Anterior cingulate cortex (tissue), 58 donors: ENCODE measurements at places on chromosomes 5 and 9.

DNA sequence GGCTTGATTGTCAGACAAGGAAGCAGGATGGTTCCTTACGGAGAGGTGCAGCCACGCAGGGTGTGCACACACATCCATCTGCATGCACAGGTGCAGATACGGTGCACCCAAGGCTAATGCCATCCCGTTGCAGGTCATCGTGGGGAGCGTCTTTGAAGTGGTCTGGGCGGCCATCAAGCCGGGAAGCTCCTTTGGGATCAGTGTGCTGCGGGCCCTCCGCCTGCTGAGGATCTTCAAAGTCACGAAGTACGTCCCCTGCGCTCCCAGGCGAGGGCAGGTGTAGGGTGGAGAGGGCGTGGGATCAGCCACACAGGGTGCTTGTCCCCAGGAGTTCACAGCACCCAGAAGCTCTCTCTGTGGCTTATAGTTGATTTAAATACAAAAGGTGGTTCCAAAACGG is 106.4 kb downstream of the CACNA1B start:
- no peak for DNase-seq

DNA sequence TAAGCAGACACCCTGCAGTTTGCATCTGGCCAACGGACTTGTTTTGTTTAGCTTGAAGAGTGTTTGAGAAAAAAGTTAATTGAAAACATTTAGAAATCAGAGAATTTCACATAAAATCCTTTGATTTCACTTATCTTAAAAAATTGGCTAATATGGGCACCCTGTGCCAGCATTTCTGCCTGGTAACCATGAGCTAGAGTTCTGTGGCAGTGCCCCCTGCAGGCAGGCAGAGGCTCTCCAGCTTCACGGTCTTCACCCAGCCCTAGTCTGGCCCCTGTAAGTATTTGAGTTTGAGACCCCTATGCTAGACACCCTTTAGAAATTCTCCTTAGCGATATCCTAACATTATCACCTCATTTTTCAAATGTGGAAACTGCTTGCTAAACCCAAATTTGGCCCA is 18.8 kb upstream of the FANCC start:
- DNase-seq: no peak

DNA sequence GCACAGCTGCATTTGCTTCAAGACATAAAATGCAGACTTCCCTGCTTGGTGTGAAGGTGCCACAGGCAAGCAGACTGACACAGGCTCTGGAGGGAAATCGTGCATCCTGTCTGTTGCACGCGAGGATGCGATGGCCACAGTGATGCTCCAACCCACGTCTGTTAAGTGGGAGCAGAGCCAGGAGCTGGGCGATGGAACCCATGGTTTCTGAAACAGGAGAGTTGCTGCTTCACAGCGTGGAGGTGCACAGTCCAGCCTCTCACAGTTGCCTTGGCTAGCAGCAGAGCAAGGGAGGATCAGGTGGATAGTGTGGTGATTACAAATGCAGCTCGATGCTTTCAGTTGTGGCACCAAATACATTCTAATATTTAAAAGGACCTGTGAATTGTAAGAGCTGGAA is 108.8 kb downstream of the TENT4A start:
- DNase-seq: no peak

- DNase-seq: no peak
Observed at GRCh38 chr9:3467593-3468219, 58.1 kb downstream of the RFX3 start.

- no peak for DNase-seq
Observed at GRCh38 chr9:74953235-74953751, 581 bp upstream of the C9orf40 start.

DNA sequence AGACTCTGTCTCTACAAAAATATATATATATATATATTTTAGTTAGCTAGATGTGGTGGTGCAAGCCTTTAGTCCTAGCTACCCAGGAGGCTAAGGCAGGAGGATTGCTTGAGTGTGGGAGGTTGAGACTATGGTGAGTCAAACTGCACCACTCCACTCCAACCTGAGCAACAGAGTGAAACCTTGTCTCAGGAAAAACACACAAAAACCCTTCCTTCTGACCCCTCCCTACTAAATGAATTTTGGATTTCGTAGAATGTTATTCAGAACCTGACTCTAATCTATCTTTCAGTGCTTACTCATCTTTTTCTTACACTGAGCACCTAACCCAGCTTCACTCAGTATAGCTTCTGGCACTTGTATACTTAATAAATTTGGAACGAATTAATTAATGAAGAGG is 35.2 kb upstream of the IL7R start:
- DNase-seq: no peak

DNA sequence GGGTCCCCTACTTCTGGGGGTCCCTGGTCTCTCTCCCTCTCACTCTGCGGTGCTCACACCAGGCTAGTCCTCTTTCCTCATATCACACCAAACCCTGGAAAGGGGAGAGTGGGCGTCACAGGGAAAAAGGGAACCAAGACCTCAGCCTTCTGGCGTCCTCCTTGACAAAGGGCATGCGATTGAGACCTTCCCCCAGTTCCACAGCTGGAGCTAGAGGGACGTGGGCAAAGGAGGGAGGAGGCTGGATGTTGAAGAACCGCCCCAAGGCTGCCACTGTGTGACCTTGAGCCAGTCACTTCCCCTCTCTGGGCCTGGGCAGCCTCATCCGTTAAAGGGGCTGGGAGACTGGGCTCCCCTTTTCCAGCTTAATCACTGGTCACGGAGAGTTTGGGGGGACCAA is 18.5 kb upstream of the TOR2A start:
- DNase-seq: no peak

DNA sequence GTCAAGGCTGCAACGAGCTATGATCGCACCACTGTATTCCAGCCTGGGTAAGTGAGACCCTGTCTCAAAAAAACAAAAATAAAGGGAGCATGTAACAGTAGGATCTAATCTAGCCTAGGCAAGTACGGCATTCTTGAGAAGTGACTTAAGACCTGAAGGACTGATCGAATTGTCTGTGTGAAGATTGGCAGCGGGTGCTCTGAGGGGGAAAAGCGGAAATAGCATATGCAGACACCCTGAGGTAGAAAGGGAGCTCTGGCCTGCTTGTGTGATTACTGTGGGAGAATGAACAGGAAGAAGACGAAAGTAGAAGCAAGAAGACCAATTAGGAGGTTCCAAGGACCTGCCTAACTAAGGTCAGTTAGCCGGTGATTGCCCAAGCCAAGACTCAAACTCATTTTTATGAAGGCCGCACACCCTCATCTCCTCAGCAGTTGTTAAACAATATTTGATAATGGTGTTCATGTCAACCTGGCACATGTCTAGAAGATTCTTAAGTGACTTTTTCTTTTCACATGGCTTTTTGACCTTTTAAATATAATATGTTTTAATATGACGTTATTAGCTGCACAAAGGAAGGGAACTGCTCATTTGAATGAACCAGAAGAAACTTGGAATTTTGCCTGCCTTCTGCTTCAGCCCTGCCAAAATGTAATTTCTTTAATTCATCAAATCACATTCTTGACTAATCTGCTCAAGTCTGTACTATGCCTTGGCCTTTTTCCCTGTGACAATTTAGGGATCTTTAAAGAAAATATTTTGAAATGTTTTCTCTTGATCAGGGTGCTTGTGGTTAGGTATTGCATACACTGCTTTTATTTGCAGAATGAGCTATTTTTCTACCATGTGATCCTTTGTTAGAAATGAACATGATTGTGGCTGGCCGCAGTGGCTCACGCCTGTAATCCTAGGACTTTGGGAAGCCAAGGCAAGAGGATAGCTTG is 289.2 kb upstream of the DMRT1 start:
- no peak for DNase-seq

- peak; percentile 28 for DNase-seq
Observed at GRCh38 chr9:6788162-6789016, 30.6 kb downstream of the KDM4C start.

- no peak for DNase-seq
Observed at GRCh38 chr5:1823381-1824034, 22.3 kb downstream of the NDUFS6 start.

DNA sequence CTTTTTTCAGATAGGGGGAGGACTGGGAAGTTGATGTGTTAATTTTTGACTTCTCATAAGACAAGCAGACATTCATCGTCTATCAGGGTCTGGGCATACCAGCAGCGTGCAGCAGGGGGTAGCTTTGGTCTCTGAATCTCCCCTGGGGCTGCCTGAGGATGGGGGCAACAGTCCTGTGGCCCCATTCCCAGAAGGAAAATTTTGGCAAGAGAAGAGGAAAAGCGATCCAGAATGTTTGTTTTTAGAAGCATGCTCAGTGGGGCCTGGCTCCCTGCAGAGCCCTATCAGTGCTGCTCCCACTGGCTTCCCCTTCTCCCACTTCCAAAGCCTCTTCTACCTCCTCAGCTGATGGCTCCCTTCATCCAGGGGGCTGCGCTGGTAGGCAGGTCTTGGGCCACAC is 194.8 kb upstream of the IL12B start:
- DNase-seq: no peak

GRCh38 chr9:125176636-125177035 is 13.0 kb downstream of the PPP6C start:
- no peak for DNase-seq

DNA sequence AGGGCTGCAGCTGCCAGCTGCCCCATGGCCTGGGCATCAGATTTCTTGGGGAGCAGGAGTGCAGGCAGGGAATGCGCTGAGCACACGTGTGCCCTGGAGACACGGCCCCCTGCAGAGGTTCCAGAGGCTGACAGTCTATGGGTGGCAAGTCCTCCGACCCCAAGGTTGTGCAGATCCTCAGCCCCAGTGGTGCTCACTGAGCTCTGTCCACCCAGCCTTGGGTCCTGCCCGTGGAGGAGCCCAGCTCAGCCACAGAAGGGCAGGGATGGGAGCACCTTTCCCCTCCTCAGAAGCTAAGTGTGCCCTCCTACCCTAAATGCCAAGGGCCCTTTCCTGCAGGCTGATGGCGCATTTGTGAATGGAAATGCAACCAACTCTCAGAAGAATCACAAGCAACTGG is 341.0 kb downstream of the IRX2 start:
- no peak for DNase-seq

DNA sequence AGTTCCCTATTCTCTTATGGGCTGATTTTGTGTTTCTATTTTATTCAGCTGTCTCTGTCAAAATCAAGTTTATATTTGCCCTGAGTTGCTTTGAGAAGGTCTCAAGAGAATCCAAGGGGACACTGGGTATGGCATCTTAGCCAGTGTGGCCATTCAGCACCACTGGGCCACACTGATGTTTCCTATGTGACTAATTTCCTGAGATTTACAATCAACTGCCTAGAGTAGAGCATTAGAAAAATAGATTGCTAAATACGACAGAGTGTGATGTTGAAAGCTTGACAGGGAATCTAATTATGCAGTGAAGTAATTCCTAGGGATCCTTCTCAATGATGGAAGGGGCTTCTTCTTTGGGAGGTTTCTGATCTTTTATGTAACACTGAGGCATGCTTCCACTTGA is 141.7 kb downstream of the SV2C start:
- no peak for DNase-seq

DNA sequence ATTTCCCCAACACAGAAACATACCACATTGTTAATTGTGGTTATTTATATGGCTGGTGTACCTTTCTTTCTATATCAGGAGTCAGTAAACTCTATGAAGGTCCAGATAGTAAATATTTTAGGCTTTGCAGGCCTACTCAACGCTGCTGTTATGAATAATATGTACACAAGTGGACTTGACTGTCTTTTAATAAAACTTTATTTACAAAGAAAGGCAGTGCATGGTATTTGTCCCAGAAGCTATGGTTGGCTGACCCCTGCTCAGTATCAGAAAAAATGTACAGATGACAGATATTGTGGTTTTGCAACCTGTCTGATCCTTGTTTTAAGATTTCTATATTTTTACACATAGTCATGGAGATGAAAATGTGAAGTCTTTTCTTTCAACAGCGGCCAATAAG is 5.7 kb downstream of the MTRR start:
- DNase-seq: no peak

DNA sequence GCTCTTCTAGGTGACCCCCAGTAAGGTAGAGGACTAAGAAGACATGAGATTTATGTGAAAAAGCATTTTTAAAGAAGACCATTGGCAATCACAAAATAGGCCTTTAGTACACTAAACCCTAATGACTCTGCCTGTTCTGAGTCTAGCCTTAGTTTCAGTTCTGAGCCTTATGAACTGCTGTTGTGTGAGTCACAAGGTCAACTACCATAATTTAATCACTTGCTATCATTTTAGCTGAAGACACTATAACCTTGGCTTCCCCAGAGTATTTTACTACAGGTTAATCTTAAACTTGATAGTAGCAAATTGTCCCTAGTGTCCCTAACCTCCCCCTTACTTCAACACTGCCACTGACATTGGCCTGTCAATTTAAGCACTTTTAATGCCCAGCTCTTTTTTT is 34.4 kb downstream of the APC start:
- no peak for DNase-seq

DNA sequence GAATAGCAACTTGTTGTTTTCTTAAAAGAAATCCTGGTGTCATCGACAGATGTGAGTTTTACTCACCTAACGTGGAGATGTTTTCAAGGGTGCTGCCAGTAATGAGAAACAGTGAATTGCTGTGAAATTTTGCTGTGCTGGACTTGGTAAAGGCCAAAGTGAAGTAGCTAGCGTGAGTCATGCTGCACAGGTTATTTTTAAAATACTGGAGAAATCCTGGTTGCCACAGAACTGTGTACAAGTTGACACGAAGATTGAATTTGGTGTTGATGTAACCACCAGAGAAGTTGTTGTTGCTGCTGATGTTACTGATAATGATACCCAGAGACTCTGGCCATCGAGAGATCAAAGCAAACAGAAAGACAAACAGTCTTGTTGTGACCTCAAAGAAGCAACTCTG is 187.9 kb upstream of the NFIL3 start:
- no peak for DNase-seq

DNA sequence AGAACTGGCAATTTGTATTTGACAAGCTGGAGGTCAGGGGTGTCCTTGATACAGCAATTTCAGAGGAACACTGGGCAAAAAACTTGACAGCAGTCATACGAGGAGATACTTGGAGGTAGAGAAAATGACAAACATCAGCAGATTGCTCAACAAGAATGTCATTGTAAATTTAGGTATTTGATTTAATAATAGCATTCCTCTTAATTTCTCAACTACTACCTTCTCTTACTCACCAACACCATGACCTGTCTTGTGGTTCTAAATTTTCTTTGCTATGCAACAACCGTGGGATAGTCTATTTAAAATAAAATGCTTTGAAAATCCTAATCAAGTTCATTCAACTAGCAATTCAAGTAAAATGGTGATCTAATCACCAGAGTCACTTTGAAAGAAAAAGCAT is 128.4 kb downstream of the DNAH5 start:
- DNase-seq: no peak

DNA sequence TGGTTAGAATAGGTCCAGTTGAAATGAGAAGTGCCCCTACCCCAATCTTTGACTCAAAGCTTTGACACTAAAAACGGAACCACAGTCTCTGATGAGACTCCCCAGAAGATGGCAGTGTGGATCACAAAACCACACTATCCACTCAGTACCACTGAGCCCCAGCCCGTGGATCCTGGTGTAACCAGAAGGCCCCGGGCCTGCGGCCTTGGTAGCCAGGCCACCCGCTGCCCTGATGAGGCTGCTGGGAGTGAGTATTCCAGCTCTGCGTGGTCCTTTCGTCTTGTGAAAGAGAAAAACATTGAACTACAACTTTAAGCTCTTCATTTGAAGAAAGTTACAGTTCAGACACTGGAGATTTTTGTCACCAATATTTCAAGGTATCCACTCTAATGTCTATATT is 42.2 kb upstream of the FBP1 start:
- DNase-seq: peak; percentile 59

GRCh38 chr5:1656271-1656975 is 132.7 kb upstream of the LPCAT1 start:
- DNase-seq: no peak

- no peak for DNase-seq
Observed at GRCh38 chr5:143201589-143201988, 201.9 kb downstream of the NR3C1 start.

- no peak for DNase-seq
Observed at GRCh38 chr9:122948313-122948712, 7.5 kb downstream of the RABGAP1 start.
